RPMI7951 (cell line): ENCODE measurements at places on chromosomes 7 and 10. TPM values are rescaled to one million over a fixed set of nuclear protein-coding genes. Genes with fewer than 3 reads are reported as not detected.

The SDK1 gene
- total RNA-seq: 0.68 and 3.1 TPM in 2 replicates

The CSTF2T gene
- 13.5 and 14.2 TPM in 2 replicates for total RNA-seq

The CALU gene
- total RNA-seq: 513 and 575 TPM in 2 replicates

The OGDHL gene
- not detected in 2 replicates for total RNA-seq

The C10orf105 gene
- 0.10 and 0.12 TPM in 2 replicates for total RNA-seq

The TMEM213 gene
- total RNA-seq: not detected in 2 replicates

DNA sequence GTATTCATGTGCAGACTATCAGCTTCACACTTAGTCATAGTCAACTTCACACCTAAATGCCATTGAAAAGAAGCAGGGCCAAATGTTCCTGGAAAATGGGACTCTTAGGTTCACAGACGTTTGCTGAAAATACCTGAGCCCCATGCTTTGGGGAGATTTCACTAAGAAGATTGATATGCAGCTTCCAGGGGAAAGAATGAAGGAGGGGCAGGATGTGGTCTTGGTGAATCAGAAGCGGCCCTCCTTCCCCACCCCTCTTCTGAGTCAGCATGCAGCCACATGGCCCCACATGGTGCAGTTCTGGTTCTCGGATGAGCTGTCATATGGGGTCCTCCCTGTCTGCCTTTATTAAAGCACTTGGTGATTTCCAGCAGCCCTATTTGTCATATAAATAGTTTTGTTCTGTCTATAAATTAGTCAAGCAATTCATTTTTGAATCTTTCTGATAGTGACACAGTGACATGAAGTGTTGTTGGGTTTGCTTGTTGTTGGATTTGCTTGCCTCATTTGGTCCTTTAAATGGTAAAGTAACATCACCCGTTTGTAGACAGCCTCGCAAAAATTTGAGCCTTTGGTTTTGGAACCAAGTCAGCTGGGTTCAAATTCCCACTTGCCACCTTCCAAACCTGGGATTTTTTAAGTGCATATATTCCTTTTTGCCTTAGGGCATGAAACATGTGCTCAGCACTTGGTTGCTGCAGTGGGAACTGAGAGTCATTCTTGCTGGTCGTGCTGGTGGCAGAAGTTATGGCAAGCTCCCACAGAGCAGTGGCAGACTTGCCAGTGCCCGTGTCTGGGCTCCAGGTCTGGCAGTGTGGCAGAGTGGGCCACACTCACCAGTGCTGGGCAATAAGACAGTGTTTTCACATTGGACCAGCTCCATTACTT is 68.1 kb upstream of the CDK6 start:
- peak; percentile 99 for DNase-seq

GRCh38 chr10:60870416-60870728 is 73.6 kb downstream of the RHOBTB1 start:
- DNase-seq: no peak

DNA sequence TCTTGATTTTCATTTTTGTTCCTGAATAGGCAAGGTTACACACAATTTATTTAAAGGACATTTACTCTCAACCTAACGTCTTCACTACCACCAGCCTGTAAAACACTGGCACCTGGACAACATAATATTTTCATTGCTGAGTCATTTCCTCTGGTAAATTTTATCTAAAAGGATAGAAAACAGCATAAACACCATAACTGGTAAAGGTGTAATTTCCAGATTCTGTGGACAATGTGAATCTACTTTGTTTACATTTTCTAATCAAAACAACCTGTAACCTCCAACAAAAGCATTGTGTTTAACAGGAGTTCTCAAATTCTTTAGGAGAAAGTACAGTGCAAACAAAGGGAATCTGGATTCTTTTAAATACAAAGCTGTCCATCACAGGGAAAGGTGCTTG is 472.0 kb upstream of the AKR1E2 start:
- peak; percentile 82 for DNase-seq

DNA sequence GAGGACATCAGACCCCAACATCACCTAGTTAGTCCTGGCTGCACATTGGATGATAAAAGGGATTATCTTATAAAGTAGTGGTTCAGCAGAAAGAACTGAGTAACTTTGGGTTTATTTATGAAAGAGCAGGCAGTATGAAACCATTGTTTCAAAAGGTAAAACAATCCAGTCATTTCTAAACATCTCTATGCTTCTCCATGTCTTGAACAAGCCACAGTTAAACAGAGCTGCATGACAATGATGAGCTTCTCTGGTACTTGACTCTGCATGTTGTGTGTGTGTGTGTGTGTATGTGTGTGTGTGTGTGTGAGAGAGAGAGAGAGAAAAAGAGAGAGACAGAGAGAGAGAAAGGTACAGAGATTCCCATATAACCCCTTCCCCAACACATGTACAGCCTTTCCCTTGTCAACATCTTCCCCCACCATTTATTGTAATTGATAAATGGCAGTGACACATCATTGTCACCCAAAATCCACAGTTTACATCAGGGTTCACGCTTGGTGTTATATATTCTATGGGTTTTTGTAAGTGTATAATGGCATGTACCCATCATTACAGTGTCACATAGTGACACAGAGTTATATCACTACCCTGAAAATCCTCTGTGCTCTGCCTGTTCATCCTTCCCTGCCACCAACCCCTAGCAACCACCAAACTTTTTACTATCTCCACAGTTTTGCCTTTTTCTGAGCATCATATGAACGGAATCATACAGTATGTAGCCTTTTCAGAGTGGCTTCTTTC is 32.8 kb upstream of the SLC18A3 start:
- DNase-seq: no peak

DNA sequence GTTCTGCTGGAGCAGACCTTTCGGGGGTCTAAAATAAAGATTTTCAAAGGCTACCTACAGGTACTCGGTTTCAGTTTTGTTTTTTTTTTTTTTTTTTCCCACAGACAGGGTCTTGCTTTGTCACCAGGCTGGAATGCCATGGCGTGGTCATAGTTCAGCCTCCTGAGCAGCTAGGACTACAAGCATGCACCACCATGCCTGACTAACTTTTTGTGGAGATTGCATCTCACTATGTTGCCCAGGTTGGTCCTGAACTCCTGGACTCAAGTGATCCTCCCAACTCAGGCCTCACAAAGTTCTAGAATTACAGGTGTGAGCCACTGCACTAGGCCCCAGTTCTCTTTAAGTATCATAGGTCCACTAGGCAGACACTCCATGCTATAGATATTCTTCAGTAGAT is 34.5 kb downstream of the BAMBI start:
- peak; percentile 12 for DNase-seq

- DNase-seq: no peak
These were observed 519.1 kb upstream of the GALNT17 start for GRCh38 chr7:70612811-70613210.

DNA sequence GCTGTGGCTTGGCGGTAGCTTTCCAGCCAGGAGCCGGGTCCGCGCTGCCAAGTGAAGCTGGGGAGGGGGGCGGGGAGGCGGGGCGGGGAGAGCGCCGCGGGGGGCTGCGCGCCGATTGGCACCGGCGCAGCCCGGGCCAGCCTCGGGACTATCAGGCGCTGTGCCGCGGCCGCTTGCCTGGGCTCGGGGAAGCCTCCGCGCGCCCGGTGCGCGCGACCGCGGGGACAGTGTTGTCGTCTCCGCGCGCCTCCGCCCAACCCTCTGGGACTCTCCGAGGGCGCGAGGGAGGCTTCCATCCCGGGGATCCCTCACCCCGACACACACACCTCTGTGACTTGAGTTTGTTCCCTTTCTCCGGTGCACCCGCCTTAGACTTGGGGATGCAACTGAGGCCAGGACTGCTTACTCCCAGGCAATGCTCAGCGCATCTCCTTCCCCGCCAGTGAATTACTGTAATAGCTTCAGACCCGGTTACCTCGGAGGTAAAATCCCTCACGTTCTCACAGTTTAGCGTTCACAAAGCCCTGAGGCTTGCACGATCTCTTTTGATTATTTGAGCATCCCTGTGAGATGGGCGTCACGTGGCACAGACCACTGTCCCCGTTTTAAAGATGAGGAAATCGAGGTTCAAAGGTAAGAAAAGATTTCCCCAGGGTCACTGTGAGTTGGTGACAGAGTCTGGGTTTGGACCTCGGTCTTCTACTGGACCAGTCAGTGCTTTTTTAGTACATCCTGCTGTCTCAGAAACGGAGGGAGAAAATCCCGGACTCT is at the start of gene NKX1-2:
NKX1-2 (minus strand) TSS at position 24 of the 771 bp plus-strand sequence. CDS start 92 bp downstream, outside the sequence.
- no peak for DNase-seq

- DNase-seq: no peak
These were observed 5.6 kb upstream of the ABLIM1 start for GRCh38 chr10:114663626-114664025.

DNA sequence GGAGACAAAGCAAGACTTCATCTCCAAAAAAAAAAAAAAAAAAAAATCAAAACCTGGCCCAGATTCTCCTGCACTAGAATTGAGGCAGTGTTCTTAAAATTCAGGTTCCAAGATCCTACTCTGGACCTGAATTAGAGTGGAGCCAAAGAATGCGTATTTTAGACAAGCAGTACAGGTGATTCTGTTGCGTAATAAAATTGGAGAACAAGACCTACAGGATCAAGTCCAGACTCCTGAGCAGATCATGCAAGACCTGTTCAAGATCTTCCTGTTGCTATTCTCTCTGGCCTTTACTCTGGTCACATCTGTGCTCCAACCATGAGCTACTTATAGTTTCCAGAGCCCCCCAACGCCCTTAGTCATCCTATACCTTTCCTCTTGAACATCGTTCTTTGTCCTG is 51.5 kb upstream of the RSBN1L start:
- DNase-seq: no peak

GRCh38 chr10:101956117-101956516 is 99.9 kb downstream of the ARMH3 start:
- no peak for DNase-seq
